ENCODE measurements at places on chromosomes 1 and 21.

DNA sequence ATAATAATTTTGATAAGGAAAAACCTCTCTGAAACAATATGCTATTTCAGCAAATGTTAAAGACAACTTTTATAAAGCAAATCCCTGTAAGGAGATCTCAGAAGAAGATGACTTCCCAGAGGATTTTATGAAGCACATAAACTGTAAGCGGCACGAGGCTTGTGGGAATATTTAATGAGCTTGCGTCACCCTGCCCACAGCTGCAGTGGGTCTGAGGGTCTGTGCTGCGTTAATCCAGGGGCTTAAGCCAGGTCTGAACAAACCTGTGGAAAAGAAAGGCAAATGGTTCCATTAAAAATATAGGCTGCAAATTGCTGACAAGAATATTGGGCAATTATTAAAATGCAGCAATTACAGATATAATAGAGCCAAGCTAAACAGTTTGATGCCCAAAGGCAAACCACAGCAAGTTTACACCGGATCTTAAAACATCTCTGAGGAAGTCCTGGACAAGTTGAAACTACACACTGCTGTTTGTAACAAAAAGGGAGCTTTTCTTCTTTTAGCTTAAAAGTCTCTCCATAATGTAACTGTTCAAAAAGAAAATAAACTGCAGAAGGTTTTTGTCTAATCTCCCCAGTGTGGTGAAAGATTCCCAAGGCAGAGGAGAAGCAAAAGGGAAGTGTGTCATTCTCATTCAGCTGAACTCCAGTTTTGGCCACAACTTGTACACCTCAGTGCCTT, 21.8 kb downstream of the TGFBR3 start:
- no peak for DNase-seq

- DNase-seq = no peak
These were observed 113.3 kb upstream of the WNT4 start for GRCh38 chr1:22256213-22256512.

- DNase-seq = no peak
These were observed 29.6 kb downstream of the FAAH start for GRCh38 chr1:46423574-46424240.

DNA sequence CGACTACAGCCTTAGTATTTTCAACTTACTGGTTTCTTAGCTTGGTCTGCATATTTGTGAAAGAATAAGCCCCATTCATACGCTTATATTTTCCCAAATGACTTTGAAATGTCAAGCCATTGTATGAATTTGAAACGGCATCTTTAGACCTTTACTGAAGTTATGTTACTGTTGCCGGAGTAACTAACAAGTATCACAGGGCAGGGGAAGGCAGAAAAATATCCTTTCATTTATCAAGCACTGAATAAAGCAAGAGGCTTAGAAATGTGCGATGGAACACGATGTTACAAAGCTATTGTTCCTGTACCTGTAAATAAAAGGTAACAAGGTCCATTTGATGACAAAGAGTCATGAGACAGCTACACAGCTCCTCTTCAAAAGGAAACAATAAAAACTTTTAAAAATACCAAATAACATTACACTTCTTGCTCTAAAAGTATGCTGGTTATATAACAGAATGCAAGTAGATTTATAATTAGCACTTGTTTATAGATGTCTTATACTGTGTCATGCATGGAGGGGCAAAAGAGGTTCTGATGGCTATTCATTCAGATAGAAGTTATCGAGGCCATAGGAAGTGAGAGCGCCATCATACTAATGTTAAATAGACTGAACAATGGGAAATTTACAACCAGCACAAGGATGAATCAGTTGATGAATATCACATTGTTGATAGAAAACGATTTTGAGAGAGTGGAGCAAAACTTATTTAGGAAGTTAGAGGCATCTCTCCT, 322.6 kb downstream of the RGS7 start:
- no peak for DNase-seq

DNA sequence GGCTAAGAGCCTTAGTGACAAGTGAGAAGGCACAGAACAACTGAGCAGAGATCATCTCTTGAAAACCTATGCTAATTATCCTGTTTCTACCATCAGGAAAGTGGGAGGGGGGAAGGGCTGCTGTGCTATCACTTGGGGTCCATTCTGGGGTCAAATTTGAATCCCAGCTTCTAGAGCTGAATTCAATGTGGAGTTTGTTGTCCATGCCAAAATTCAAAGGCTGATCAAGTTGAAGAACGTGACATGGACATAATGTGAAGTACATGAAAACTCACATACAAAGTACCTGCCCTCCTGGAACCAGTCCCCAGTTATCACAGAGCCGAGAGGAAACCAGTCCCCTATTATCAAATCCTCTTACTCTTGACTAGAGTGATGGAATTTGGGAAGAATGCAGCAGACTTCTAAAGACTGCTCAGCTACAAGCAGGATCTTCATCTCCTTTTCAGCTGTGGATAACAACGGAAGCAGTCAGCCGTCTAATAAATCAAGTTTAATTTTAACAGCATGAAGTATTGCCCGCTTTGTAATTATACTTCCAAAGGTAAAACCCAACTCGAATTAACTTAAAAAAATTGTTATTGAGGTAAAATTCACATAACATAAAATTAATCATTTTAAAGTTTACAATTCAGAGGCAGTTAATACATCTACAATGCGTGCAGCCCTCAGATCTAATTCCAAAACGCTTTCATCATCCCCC, 78.3 kb downstream of the SLC45A1 start:
- DNase-seq = peak; percentile 66

DNA sequence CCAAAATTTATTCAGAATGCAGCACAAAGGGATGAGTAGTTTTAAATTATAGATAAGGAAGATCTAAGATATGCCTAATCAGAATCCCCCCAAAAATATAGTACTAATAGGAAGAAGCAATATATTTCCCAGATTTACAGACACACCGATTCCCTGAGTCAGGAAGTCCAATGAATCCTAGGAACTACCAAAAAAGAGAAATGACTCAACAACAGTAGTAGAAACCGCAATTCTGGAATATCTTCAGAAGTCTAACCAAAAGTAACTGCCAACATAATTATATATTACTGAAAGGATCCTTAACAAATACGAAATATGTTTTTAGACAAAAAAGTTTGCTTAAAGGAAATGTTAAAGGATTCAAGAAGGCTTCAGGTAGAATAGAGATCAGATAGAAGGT, 10.3 kb downstream of the AHCTF1 start:
- no peak for DNase-seq

DNA sequence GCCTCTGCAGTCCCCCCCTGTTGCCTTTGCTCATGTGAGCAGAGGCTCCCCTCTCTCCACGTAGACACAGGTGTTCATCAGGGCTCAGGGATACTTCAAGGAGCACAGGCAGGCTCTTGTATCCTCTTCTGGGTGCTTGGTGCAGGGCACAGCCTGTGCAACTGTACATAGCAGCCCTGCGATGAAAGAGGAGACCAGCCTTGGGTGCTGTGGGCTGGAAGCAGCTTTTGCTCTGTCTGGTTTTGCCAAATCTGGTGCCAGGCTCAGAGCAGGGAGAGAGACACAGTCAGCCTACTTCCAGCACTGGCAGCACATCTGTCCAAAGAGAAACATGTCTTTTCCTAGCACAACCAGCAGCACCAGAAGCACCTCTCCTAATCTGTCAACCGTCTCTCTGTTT, 132.1 kb downstream of the ETS2 start:
- no peak for DNase-seq

- DNase-seq = no peak
These were observed 452.9 kb upstream of the PRMT6 start for GRCh38 chr1:106603616-106604015.

GRCh38 chr1:100443811-100444571, 91.7 kb downstream of the CDC14A start:
- DNase-seq = no peak

- DNase-seq = no peak
These were observed 115.1 kb upstream of the TMEM51 start for GRCh38 chr1:15038232-15039016.

GRCh38 chr1:66445492-66446181, 88.3 kb upstream of the SGIP1 start:
- DNase-seq = no peak
